ENCODE measurements at places on chromosomes 7 and 10. TPM values are rescaled to one million over a fixed set of nuclear protein-coding genes. Genes with fewer than 3 reads are reported as not detected.
A peak's percentile ranks its signal among the peaks of the same experiment; 100 is the strongest.

The PVRIG gene
- total RNA-seq: not detected

The ACBD7 gene
- not detected for total RNA-seq

The NOC3L gene
- 10.0 TPM for total RNA-seq

DNA sequence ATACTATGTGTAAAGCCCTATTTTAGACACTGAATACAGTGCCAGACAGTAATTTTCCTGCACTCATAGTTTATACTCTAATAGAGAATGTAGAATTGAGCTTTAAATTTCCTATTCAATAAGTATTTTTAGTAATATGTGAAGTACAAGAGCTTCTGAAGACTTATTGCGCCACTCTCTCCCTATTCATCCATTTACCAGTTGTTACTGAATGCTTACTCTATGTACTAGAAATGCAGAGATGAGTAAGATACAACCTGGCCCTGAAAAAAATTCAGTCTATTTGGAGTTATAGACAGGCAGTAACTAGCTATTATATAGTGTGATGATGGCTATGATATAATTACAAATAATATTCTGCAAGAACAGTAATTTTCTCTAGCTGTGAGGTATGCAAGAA is 98.8 kb downstream of the ADK start:
- no peak overlapping the region for H3K4me3 ChIP-seq
- H3K4me1 ChIP-seq: no peaks in the 10 kb centered on the region
- no peak overlapping the region for H3K27ac ChIP-seq
- no peak for DNase-seq
- no peaks in the 10 kb centered on the region for H3K27me3 ChIP-seq
- no peaks in the 10 kb centered on the region for H3K36me3 ChIP-seq

GRCh38 chr7:140059273-140060242 is 3.2 kb downstream of the PARP12 start:
- H3K36me3 ChIP-seq: peaks cover 22% of the 10 kb centered on the region
- H3K4me1 ChIP-seq: peaks cover 58% of the 10 kb centered on the region
- H3K27me3 ChIP-seq: no peaks in the 10 kb centered on the region

DNA sequence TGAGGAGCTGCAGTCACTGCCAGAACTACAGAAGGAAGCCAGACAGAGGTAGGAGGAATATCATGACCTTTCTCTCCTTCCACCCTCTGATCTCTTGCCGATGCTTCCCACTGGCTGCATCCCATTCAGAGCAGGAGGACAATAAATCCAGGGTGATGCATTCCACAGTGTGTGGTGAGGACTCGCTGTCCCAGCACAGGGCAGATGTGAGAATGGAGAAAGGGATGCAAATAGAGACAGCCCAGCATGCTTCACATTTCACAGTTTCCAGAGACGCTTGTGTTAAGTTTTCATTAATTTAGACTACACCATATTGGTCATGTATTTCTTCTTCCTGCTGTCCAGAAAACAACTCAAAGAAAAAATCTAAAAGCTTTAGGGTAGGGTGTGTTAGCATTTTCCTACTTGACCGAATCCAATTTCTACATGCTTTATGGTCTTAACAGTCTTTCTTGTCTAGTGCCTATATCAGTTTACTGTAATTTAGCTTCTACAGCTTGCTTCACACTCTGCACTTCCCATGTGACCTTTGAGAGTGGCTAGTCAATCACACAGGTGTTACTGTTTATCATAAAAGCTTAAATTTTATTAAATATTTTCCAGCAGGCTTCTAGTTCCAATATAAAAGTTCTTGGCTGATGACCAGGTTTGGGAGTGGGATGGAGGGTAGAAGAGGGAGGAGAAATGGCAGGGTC is 155.6 kb downstream of the RAPGEF5 start:
- peaks cover 76% of the 10 kb centered on the region for H3K4me1 ChIP-seq
- H3K27ac ChIP-seq: peak overlapping the region; percentile 90
- H3K4me3 ChIP-seq: no peak overlapping the region
- no peak for DNase-seq
- peaks cover 8% of the 10 kb centered on the region for H3K36me3 ChIP-seq
- H3K27me3 ChIP-seq: no peaks in the 10 kb centered on the region

DNA sequence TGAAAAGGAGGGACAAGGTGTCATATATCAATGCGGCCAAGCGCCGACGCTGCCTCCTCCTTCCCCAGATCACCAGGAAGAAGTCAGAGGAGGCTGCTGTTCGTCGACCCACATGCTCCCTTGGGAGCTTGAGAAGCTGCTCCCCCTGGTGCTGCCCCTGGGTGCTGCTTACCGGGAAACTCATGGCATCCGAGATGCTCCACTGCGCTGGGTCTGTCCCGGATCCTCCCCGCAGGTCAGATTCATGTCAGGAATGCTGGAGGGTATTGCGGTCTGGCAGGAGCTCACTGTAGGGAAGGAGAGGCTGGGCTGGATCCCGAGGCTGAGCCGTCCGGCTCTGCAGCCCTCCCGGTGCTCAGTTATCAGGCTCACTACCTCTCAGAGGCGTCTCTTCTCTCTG is 123.7 kb upstream of the FAM20C start:
- no peaks in the 10 kb centered on the region for H3K36me3 ChIP-seq
- no peak overlapping the region for H3K4me3 ChIP-seq
- peaks cover 16% of the 10 kb centered on the region for H3K4me1 ChIP-seq
- DNase-seq: no peak

DNA sequence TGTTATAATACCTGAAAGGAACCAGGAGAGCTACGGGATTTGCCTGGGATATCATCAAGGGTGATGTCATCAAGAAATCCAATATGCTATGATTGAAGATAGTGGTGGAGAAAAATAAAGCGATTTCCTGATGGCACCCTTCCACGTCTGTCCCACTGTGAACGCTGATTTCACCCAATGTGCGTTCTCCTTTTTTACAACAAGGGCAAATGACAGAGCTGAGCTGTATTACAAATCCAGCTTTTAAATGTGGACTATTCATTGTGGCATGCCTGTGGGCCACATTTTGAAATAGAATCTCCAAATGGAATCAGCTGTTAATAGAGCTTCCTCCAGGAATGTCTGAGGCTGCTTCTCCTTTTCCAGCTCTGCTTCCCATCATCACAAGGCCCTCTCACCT is 23.3 kb downstream of the SLC13A4 start:
- DNase-seq: no peak
- H3K36me3 ChIP-seq: no peaks in the 10 kb centered on the region
- no peaks in the 10 kb centered on the region for H3K27me3 ChIP-seq
- H3K4me1 ChIP-seq: no peaks in the 10 kb centered on the region
- H3K4me3 ChIP-seq: no peak overlapping the region

GRCh38 chr10:73628405-73628804 is 12.9 kb downstream of the MYOZ1 start:
- H3K27ac ChIP-seq: no peak overlapping the region
- H3K4me3 ChIP-seq: no peak overlapping the region
- H3K36me3 ChIP-seq: no peaks in the 10 kb centered on the region
- H3K4me1 ChIP-seq: peaks cover 21% of the 10 kb centered on the region
- DNase-seq: no peak

DNA sequence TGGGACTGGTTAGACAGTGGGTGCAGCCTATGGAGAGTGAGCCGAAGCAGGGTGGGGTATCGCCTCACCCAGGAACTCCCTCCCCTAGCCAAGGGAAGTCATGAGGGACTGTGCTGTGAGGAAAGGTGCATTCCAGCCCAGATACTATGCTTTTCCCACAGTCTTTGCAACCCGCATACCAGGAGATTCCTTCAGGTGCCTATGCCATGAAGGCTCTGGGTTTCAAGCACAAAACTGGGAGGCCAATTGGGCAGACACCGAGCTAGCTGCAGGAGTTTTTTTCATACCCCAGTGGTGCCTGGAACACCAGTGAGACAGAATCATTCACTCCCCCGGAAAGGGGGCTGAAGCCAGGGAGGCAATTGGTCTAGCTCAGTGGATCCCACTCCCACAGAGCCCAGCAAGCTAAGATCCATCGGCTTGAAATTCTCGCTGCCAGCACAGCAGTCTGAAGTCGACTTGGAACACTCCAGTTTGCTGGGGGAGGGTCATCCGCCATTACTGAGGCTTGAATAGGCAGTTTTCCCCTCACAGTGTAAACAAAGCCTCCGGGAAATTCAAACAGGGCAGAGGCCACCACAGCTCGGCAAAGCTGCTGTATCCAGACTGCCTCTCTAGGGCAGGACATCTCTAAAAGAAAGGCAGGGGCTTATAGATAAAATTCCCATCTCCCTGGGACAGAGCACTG is 141.4 kb downstream of the TFEC start:
- H3K36me3 ChIP-seq: no peaks in the 10 kb centered on the region
- no peak overlapping the region for H3K4me3 ChIP-seq
- no peak for DNase-seq
- H3K27me3 ChIP-seq: no peaks in the 10 kb centered on the region
